Right lobe of liver (tissue), 6 donors: ENCODE measurements at places on chromosomes 5 and 9. TPM values are rescaled to one million over a fixed set of nuclear protein-coding genes. Genes with fewer than 3 reads are reported as not detected.
A peak's percentile ranks its signal among the peaks of the same experiment; 100 is the strongest.

GRCh38 chr5:116091416-116091815, 6.6 kb downstream of the COMMD10 start:
- no peak for DNase-seq
- H3K36me3 ChIP-seq, result no peaks in the 10 kb centered on the region
- H3K27ac ChIP-seq, result no peak overlapping the region

- no peak overlapping the region for H3K27ac ChIP-seq
- no peaks in the 10 kb centered on the region for H3K36me3 ChIP-seq
- H3K4me1 ChIP-seq, result no peaks in the 10 kb centered on the region
- H3K27me3 ChIP-seq, result no peaks in the 10 kb centered on the region
- no peak for DNase-seq
- H3K4me3 ChIP-seq, result no peak overlapping the region
Observed at GRCh38 chr9:109574061-109574882, 76.2 kb upstream of the PTPN3 start.

LRRC14B gene
- total RNA-seq, result not detected

DNA sequence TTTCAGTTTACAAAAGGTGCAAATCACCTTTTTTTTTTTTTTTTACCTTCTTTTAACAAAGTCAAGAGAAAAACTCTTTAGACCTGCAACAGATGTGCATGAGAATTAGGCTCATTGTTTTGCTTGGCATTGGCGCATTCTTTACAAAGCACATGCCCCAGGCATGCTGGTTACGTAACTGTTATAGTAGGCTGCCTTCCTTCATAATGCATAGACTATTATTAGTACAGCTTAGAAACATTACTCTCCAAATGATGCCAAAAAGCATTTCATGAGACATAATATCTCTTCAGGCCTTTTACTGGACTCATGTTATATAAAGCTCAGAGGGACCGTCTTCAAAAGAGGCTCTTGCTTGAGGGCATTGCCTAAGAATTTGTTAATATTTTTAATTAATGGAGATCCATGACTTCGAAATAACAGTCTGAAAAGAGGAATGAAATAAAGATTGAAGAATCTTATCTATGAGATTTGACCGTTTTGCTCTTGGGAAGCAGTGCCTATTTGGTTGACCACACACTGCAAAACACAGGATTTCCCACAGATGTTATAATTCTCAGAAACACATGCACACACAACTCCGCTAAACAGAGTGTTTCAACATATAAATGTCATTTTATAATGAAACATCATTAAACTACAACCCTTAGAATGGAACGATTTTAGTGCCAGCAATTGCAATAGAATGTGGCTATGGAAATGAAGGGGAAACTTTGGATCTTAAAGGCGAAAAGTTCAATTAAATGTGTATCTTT, 478.7 kb downstream of the PRR16 start:
- no peak for DNase-seq
- H3K27me3 ChIP-seq, result no peaks in the 10 kb centered on the region
- H3K36me3 ChIP-seq, result no peaks in the 10 kb centered on the region

DNA sequence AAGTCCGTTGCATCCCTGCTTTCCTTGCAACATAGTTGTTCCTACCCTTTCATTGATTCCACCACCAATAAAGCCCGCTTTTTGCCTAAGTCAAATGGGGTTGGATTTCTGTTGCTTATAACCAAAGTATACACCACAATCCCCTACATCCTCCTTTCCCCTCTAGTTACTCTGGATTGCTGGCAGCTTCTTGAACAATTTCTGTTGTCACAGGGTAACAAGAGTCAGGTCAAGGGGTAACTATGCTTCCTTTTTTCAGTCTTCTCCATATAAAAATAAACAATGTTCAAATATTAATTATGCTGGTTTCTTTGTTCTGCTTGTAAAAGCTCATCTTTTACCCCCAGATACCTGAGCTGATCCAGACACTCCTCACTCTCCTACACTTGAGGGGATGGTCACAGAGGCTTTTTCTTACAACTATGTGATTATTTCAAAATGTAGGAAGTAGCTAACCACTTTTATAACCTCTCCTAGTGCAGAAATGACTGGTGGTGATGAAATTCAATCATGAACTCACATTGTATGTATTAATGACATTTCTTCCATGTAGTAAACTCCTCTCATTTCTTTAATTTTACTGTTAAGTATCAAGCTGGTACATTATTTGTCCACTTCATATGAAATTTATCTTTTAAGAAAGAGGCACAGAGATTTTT, 136.5 kb downstream of the SNX18 start:
- no peaks in the 10 kb centered on the region for H3K36me3 ChIP-seq
- no peak for DNase-seq
- no peak overlapping the region for H3K27ac ChIP-seq
- peaks cover 11% of the 10 kb centered on the region for H3K4me1 ChIP-seq
- H3K27me3 ChIP-seq, result no peaks in the 10 kb centered on the region

PPP2R2B gene
- 0.23 TPM for total RNA-seq

DNA sequence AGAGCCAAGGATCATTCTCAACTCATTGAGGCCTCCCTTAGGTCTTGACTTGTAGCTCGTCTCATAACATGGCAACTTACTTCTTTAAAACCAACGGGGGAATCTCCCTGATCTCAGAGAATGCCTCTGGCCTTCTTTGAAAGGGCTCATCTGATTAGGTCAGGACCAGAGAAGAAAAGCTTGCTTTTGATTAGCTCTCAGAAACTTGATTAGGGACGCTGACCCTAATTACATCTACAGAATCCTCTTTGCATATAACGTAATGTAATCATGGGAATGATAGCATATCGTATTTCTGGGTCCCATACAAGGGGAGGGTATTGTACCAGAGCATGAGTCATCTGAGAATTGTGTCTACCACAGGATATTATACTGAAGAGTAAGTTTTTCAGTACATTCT, 125.1 kb upstream of the SH3GL2 start:
- no peak overlapping the region for H3K27ac ChIP-seq
- no peaks in the 10 kb centered on the region for H3K27me3 ChIP-seq
- no peaks in the 10 kb centered on the region for H3K36me3 ChIP-seq
- no peak for DNase-seq
- H3K4me3 ChIP-seq, result no peak overlapping the region

DNA sequence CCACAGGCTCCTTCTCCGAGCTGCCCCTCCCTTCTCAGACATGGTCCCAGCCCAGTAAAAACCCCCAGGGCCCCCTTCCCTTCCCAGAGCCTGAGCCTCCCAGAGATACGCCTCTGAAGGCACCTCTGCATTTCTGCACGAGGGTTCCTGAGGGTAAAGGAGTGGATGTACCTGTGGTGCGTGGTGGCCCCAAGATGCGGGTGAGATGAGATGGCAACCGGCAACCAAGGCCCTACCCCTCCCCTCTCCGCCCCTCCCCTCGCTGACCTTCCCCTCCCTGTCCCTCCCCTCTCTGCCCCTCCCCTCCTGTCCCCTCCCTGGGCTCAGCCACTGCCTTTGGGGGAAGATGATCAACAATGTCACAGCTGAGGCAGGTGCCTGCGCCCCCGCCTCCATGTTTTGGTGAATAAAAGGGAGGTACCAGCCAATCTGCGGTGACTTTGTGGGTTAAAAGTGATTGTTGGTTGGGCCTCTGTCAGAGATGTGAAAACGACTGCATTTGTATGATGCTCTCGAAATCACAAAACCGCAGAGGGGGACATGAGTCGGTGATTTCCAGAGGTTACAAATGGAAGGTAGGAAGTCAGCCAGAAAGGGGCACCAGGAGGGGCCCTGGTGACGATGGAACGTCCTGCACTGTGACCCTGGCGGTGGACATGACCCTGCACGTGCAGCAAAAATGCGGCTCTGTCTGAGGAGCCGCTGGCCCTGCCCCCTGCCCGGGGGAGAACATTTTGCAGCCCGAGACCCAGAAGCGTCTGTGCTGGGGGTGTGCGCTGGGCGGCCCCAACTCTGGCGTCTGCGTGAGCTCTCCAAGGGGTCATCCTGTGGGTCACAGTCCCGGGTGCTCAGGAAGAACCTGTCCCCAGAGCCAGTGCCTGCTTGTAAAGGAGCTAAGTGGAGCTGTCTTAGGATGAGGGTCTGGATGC, 3.7 kb downstream of the LCN9 start:
- H3K36me3 ChIP-seq, result no peaks in the 10 kb centered on the region
- no peak overlapping the region for H3K4me3 ChIP-seq
- no peaks in the 10 kb centered on the region for H3K4me1 ChIP-seq
- no peak for DNase-seq

DNA sequence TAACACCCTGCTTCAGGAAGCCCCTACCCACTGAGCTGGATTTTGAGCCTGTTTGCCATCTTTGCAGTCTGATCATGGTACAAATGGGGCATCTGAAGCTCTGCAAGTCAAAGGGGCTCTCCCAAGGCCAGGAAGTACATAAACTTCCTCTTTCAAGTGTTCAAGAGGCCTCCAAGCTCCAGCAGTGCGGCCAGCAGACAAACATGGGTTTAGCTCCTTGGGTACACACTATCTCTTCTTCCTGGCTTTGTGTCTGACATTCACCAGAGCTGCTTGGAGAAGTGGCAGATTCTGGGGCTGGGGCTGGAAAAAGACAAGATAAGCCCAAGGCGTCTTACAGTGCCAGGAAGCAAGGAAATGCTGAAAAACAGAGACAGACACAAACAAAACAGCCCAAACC, 34.1 kb downstream of the LAMC3 start:
- no peak overlapping the region for H3K27ac ChIP-seq
- DNase-seq, result no peak
- no peaks in the 10 kb centered on the region for H3K4me1 ChIP-seq
- no peaks in the 10 kb centered on the region for H3K27me3 ChIP-seq
- no peak overlapping the region for H3K4me3 ChIP-seq

DNA sequence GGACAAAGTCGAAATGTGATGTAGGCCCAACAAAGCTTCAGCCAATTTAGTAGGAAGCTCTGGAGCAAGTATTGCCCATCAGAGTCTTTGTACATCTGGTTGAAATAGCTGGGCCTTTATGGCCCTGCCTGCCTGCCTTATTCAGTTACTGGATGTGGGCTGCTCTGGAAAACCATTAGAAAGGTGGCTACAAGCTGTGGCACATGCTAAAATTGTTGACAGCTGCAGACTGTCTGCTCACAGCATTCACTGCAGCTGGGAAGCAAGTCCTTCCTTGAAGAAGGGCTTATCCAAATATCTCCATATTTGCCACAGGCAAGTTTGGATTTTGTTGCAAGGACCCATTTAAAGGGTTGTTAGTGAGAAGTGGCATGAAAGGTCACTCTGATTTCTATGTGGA, 24.4 kb downstream of the SMIM15 start:
- H3K4me1 ChIP-seq, result no peaks in the 10 kb centered on the region
- no peak overlapping the region for H3K4me3 ChIP-seq
- H3K27me3 ChIP-seq, result no peaks in the 10 kb centered on the region
- no peaks in the 10 kb centered on the region for H3K36me3 ChIP-seq
- DNase-seq, result no peak
- H3K27ac ChIP-seq, result no peak overlapping the region

IFNB1 gene
- not detected for total RNA-seq

ELOVL7 gene
- 0.19 TPM for total RNA-seq

MLLT3 gene
- total RNA-seq, result 0.74 TPM

- DNase-seq, result no peak
- H3K4me1 ChIP-seq, result no peaks in the 10 kb centered on the region
- H3K27ac ChIP-seq, result no peak overlapping the region
- H3K36me3 ChIP-seq, result no peaks in the 10 kb centered on the region
- no peaks in the 10 kb centered on the region for H3K27me3 ChIP-seq
Observed at GRCh38 chr9:35537913-35538312, 48.0 kb downstream of the RUSC2 start.

- DNase-seq, result no peak
- H3K27ac ChIP-seq, result peak overlapping the region; percentile 68
- H3K27me3 ChIP-seq, result no peaks in the 10 kb centered on the region
- H3K4me1 ChIP-seq, result peaks cover 36% of the 10 kb centered on the region
Observed at GRCh38 chr9:133126697-133127339, 5.8 kb upstream of the RALGDS start.

TXNDC8 gene
- not detected for total RNA-seq

DNA sequence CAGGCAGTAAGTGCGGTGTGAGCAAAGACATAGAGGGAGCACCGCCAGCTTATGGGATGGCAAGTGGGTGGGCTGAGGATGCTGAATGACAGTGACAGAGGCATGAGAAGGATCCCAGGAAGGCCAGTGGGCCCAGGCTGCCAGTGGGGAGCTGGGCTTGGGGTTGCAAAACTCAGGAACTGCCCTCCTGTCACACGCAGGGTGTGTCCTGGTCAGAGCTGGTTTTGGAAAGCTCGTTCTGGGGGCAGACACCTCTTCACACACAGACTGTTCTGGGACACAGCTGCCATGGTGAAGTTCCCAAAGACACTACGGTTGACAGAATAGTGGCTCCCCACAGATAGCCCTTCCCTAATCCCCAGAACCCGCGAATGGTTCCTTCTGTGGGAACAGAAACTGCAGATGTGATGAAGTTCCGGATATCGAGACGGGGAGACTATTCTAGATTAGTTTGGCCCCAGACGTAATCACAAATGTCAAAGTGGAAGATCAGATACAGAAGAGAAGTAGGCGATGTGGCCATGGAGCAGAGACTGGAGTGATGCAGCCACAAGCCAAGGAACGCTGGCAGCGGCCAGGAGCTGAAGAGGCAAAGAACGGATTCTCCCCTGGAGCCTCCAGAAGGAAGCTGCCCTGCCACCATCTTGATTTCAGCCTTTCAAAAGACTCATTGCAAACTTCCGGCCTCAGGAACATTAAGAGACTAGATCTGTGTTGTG, 159.0 kb downstream of the COL23A1 start:
- H3K4me3 ChIP-seq, result no peak overlapping the region
- no peaks in the 10 kb centered on the region for H3K36me3 ChIP-seq
- no peaks in the 10 kb centered on the region for H3K27me3 ChIP-seq
- H3K4me1 ChIP-seq, result peaks cover 6% of the 10 kb centered on the region
- H3K27ac ChIP-seq, result no peak overlapping the region
- DNase-seq, result no peak

DNA sequence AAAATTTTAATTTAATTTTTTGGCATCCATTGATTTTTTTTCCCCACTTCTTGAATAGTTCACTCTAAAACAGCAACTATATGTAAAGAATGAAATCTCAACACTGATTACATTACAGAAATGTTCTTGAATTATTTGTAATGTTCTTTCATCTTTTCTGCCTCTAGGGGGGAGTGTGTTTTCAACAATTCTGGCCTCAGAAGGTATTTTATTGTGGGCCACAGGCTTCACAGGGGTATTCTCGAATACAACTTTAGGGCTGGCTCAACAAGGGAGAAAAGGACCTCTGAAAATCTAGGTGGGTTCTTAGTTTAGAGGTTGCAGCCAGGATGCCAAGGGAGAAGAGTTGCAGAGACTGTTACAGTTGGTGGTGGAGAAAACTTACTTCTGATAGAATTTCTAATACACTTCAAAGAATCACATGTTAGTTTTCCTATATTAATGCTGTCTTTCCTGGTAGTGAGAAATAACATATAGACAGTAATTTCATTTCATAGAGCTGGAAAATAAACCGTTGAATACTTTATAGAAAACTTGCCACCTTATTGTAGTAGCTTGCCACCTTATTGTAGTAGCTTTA, 3.6 kb upstream of the NPR3 start:
- H3K27ac ChIP-seq, result no peak overlapping the region
- no peak overlapping the region for H3K4me3 ChIP-seq
